ENCODE measurements at places on chromosomes 12 and 14. TPM values are rescaled to one million over a fixed set of nuclear protein-coding genes. Genes with fewer than 3 reads are reported as not detected.

- peak; percentile 61 for DNase-seq
These were observed 91.8 kb upstream of the RIC8B start for GRCh38 chr12:106682594-106683234.

GRCh38 chr14:76307786-76308780 is 67.9 kb upstream of the ESRRB start:
- DNase-seq: no peak

DNA sequence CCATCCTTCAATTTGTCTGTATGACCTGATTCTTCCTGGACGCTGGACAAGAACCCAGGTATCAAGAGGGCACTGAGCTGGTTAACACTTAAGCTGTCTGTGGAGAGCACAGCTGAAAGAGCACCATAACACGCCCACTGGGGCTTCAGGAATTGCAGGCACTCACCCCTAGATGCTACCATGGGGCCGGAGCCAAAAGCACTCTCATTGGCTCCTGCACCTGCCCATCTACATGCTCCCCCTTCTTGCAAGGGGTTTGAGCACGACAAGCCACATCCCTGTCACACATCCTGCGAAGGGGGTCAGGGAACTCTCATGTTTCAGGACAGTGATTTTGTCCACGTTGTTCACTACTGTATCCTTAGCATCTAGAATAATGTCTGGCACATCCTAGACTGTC is 35.1 kb upstream of the TBC1D15 start:
- no peak for DNase-seq

Gene CCDC60
- total RNA-seq: not detected

Gene KRT71
- not detected for total RNA-seq

DNA sequence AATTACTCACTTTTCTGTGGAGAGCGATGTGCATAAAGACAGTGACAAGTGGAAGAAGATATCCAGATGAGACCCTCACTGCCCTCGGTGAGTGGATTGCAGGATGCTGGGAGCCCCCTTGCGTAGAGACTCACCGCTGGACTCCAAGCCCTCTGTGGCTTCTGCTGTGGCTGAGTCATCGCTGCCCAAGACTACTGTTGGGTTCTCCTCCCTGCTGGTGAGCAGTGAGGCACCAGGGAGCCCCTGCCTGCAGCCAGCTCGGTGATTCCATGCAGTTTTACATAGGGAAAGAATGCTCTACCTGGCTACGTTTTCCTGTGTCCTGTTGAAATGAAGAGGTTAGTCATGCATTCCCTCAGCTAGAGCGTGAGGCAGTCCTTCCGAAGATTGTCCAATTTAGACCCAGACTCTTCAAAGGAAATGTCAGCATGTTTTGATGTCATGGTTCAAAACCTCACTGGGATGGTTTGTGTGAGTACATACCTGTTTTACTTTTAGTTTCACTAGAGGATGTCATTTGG is 28.2 kb downstream of the TRAF3 start:
- peak; percentile 71 for DNase-seq

GRCh38 chr12:11183011-11183410 is 3.7 kb downstream of the TAS2R42 start:
- no peak for DNase-seq

Gene SLC5A8
- total RNA-seq: not detected

DNA sequence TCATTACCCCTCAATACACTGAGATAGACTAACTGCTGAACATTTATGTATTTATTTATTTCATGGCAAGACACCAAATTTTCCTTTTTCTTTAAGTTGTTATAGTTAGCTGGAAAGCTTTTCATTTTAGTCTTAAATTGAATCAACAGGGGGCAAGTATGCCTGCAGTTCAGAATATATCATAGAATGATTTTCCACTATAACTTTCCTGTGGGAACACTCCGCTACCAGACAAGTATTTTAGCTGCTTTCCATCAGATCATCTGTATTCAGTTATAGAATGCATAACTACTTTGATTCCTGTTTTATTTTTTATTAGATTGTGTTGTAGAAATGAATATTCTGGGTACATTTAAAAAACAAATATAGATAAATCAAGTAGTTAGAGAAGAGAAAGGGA is 102.0 kb downstream of the SLC6A15 start:
- DNase-seq: no peak

- no peak for DNase-seq
These were observed 4.1 kb upstream of the PCNX4 start for GRCh38 chr14:60087668-60088067.

Gene ARHGEF25
- total RNA-seq: 1.7 TPM

DNA sequence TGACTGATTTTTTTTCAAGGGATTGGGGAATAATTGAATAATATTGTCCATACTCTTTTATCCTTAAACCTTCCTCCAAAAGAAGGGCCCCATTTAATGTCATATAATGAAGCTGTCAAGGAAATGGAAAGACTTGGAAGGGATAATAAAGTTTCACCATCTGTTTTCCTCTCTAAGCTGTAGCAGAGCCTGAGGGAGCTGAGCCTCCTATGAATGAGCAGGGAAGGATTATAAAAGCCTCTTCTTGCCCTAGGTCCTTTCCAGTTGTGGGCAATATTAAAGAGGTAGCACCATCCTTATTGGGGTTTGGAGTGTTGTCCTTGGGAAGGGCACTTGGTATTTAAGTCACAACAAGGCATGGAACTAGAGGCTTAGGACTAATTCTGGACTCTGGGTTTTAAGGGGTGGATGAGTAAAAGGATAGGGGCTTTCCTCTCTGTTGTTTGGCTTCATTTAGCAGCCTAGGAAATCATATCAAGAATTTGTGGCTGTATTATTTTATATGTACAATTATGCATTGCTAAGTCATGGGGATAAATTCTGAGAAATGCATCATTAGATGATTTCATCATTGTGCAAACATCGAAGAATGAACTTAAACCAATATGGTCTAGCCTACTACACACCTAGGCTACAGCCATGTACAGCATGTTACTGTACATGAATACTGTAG is 408.5 kb upstream of the DCN start:
- no peak for DNase-seq

DNA sequence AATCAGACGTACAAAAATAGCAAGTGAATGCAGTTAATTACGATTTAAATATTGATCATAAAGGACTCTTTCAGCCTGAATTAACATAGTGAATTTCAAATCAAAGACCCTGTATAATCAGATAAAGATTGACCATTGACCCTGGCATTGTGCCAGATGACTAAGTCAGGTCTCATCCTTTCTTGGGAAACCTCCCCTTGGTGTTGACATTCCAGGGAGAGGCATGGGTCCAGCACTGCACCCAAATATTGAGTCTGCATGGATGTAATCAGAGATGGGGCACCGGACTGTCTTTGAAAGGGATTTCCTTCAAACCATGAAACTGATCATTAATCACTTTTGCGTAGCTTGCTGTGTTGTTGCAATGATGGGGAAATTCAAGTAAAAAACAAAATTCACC is 1138.2 kb downstream of the BCL11B start:
- no peak for DNase-seq

DNA sequence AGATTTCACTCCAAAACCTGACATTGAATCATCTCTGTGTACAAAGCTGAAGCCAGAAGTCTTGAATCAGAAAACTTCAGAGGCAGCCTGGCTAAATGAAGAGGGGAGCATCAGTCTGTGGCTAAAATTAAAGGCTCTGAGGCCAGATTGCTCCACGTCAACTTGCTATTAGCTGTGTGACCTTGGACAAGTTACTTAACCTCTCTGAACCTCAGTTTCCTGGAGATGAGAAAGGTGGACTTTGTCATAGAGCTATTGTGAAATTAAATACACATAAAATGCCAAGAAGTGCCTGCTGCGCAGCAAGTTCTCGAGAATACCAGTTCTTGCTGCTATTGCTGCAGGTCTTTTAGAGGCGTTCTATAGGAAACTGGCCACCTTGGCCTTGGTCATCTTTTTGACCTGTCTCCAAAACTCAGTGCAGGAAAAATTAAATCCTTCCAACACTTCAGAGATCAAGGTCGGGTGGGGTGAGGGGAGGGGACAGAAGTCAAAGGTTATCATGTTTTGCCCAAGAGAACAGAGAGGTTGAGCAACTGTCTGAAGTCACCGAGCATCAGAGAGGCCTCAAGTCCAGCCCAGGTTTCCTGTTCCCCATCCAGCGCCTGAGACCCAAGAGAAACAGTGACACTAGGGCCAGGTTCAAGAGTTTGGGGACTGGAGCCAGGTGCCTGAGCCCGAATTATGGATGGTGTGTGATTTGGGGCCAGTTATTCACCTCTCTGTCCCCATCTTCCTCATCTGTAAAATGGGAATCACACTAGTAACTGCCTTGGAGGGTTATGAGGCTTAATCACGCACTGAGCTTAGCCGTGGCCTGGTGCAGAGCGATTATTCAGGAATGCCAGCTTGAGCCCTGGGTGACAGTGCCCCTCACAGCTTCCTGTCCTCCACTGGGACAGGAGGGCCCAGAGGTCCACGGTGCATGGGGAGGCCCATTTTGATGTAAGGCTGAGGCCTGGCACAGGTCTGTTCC is 1.1 kb downstream of the SERPINA1 start:
- DNase-seq: no peak

Gene P3H3
- total RNA-seq: 17.4 TPM

Gene C1S
- 72.6 TPM for total RNA-seq

DNA sequence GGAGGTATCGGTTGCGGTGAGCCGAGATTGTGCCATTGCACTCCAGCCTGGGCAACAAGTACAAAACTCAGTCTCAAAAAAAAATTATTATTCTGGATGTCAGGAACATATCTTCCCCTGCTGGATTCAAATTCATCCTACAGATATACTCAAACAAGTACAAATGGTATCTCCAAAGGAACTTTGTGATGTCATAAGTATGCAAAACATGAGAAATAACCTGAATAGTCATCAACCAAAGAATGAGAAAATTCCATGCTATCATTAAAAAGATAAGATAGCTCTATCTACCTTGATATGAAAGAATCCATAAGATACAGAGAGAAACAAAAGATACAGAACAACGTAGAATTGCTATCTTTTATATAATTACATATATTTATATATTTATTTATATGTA is 67.7 kb downstream of the EEA1 start:
- no peak for DNase-seq

Data from renal cortical epithelial cell (primary cell).